ENCODE measurements at places on chromosomes 6 and 20.

GRCh38 chr20:44002861-44003260 is 88.2 kb downstream of the TOX2 start:
- no peak for DNase-seq

DNA sequence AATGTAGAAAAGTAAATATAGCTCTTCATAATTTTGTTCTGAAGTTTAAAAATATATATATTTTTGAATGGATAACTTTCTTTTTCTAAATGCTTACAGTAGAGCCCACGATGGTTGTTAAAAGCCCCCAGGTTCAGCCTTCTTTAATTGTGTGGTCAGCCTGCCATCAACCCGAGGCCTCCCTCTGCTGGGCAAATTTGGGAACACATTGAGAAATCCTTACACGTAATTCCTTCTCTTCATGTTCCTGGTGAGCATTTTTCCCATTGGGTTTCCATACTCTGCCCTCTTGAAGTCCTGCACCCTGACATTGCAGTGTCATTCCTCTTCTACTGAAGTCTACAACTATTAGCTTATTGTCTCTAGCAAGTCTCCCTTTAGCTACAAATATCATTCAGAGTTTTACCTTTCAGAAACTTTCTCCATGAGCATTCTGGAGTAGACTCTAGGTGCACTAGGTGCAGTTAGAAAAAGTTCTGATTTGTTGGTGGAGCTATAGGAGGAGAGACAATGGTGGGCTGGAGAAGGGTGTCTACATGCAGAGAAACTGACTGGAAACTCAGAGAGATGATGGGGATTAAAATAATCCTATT is 40.6 kb downstream of the TRIM38 start:
- DNase-seq: peak; percentile 64

- no peak for DNase-seq
Measured at GRCh38 chr6:21984135-21984534, 312.7 kb downstream of the PRL start.

GRCh38 chr20:61184194-61184593 is 67.9 kb upstream of the CDH4 start:
- DNase-seq: no peak

DNA sequence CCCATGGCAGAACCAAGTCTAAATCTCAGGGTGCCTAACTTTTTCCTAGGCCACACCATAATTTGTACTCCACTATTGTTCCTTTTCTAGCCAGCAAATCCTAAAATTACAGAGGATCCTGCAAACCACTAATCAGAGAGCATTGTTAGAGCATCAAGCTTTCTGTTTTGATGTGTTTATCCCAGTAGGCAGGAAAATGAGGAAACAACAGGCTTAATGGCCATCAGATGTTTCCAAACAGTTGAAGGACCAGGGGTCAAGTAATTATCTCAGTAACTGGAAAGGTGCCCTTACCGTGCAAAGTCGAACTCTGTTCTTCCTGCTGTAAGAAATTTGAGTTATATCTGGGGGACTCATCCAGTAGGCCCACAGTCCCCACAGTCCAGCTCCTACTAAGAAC is 58.7 kb downstream of the RALY start:
- DNase-seq: no peak

DNA sequence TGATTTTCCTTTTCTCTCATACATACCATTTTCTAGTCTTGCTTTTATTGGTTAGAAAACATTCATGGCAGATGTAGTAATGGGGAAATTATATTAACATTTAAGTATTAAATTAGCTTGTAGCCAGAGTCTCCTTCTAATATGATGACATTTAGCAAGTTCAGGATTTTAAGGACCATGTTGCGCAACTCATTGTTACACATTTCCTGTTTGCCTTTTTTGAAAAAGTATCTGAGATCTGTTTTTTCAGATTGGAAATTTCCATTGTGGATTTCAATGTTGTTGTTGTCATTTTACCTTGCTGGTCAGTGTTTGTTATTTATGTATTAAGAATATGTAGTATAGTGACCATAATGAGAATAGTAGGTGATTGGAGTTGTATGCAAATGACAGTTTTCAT is 38.7 kb downstream of the CDKAL1 start:
- DNase-seq: peak; percentile 38

GRCh38 chr6:56279331-56280080 is 32.1 kb upstream of the COL21A1 start:
- no peak for DNase-seq

- no peak for DNase-seq
Measured at GRCh38 chr20:36155629-36155971, 1.1 kb downstream of the EPB41L1 start.

DNA sequence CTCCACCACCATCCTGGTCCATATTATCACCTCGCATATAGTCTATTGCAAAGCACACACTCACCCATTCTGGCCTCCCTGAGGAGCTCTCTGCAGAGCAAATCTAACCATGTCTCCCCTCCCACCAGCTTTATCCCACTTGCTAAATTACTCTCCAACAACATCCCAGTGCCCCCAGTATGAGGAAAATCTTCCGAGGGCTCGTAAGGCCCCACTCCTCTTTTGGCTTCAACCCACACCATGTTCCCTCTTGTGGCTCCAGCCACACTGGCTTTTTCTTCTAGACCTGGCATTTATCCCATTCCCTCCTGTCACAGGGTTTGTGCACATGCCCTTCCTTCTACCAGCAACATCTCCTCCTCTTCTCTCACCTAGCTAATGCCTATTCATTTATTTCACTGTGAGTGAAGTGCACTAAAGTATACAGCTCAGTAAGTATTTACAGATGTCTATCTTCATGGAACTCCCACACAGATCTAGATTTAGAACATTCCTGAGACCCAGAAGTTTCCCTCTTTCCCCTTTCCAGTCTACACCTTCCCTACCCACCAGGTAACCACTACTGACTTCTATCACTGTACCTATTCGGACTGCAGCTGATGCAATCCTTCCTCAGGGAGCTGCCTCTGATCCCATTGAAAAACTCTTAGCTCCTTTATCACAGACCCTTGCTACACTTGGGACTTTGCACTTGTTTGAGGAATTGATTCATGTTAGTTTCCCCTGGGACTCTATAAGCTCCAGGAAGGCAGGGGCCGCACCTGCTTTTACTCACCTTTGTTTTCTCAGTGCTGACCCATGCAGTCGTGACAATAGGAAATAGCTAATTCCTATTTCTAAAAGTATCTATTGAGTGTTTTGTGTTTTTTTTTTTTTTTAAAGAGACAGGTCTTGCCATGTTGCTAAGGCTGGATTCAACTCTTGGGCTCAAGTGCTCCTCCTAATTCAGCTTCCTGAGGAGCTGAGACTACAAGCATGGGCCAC is 15.5 kb downstream of the MRPL14 start:
- no peak for DNase-seq

- no peak for DNase-seq
Measured at GRCh38 chr20:11492386-11492785, 425.3 kb upstream of the BTBD3 start.

DNA sequence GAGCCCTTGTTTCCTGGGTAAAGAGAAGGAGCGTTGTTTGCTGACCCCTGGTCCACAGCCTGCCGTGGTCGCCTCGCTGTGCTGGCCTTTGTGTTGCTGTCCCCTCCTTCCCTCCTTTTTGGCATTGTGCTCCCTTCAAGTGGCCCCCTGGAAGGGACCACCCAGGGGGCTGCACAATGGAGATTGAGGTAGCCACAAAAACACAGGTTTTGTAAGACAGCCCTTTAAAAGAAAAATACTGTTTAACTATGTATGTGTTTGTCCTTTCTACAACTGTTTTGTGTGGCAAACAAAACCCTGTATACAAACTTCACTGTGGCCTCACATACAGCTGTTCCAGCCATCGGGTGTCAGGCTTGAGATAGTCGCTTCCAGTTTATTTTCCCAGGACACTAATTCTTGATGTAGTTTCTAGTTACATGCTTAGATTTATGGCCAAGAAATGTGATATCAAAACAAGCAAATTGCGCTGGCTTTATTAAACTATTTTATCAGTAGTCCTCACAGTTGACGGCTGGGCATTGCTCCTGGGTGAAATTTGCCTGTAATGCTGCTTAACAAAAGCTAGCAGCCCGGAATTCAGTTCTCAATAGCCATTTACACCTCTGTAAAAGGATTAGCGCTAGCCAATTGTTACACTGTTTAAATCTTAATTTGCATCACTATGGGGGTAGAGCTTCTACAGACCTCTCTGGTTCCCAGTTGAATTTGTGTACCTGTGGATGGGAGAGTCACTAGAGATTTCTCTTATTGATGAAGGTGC is 64.1 kb downstream of the KIZ start:
- DNase-seq: peak; percentile 99

GRCh38 chr20:16664020-16664419 is 65.8 kb upstream of the SNRPB2 start:
- DNase-seq: no peak

GRCh38 chr6:53651205-53651763 is 14.3 kb downstream of the KLHL31 start:
- peak; percentile 87 for DNase-seq

DNA sequence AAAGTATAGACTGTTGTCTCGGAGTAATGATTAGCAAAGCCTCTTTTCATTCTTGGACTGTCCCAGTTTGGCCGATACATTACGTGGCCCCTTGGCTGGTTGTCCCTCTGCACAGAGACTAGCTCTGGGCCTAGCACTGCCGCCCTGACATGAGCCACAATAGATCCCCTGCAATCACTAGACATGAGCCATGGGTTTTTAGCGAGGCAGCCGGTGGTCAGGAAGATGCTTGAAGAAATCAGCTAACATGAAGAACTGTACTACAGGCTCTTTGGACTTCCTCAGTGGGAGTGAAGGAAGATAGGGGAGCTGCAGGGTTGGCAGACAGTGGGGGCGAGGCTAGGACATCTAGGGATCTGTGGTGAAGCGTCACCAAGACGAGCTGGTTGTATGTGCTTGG is 11.0 kb downstream of the DUSP22 start:
- DNase-seq: no peak

DNA sequence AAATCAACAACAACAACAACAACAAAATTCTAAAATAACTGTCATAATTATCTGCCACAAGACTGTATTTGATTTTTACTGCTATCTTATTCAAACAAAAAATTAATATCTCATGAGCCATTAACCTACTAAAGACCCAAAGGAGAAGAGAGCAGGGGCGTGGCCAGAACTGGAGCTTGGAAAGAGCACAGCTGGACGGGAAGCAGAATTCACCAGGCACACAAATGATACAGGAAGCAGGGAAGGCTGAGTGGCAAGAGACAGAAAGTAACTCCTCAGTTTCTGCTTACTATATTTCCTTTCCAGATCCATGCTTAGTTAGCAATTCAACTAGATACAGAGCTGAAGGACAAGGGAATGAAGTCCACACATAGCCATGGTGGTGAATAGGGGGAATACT is 54.4 kb downstream of the FKBP5 start:
- DNase-seq: no peak

DNA sequence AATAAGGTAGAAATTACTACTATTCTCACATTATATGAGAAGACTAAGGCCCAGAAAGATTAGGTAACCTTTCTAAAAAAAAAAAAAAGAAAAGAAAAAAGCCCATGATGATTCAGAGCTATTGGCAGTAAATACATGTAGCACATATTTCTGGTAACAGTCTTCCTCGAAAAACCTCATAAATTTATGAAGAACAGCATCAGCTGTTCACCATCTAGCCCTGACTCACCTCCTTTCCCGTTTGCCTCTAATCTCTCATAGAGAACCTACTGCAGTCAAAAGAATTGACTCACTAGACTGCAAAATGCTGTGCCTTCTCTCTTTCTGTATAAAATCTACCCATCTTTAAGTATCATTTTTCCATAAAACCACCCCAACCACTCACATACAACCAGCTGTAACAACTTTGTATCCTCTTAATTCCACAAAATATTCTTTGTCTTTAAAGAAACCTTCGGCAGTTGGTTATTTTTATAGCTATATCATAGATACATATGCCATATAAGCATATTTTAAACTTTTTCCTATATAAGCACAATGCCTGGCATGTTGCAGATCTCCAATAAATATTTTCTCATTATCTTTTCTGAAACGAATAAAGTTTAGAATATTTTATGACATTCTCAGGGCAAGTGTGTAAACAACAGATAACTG is 152.7 kb upstream of the ENPP5 start:
- no peak for DNase-seq

DNA sequence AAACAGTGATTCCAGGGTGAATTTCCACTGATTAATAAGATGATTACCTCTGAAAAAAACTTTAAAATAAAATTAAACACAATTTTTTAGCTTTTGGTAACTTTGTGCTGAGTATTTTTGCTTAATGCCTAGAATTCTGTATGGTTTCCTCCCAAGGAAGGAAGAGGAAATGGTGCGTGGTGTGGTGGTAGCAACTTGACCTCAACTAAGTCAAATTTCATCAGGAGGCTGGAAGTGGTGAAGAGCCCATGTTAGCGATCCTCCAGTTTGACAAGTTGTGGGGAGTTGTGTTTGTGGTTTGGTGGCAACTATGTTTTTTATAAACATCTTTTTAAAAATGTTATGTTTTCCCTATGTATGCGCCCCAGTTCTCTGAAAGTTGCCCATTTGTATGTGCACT is 5.0 kb upstream of the RTF2 start:
- no peak for DNase-seq

DNA sequence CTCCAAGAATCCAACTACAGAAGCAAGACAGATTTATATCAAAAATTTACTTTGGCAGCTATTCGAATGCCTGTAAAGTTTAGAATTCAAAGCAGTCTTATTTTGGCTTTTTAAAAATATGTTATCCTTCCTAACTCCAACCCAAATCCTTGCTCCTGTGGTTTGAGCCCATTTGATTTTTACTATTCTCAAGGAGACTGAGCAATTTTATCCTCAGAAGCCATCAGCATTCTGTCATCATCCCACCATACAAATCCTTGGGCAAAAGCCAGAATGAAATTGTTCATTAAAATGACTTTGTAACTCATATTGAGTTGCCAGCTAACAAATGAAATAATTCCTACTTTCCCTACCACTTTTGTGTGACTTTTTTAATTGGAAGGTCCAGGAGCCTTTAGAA is 392.8 kb downstream of the ADGRB3 start:
- no peak for DNase-seq

- peak; percentile 21 for DNase-seq
Measured at GRCh38 chr6:35385457-35386202, 43.3 kb downstream of the PPARD start.

- DNase-seq: no peak
Measured at GRCh38 chr6:144782634-144783033, 497.5 kb downstream of the UTRN start.

- DNase-seq: no peak
Measured at GRCh38 chr6:35190306-35190705, 23.4 kb upstream of the SCUBE3 start.

- no peak for DNase-seq
Measured at GRCh38 chr6:11711003-11711983, 67.3 kb downstream of the ADTRP start.

DNA sequence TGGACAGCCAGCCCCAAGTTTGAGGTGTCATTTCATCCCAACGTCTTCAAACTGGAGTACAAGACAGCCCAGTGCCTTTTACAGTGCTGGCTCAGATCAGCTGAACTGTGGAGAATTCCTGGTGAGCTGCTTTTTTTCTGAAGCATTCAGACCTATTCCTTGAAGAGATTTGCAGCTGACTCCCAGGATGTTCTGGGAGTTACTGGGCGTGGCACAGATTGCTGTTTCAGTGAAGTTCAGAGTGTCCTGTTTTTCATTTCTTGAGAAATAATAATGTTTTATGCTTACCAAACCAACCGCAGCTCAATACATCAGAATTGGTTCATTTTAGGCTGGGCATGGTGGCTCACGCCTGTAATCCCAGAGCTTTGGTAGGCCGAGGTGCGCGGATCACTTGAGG is 33.4 kb upstream of the SRPK1 start:
- no peak for DNase-seq
